ENCODE measurements at places on chromosomes 12 and 14.

DNA sequence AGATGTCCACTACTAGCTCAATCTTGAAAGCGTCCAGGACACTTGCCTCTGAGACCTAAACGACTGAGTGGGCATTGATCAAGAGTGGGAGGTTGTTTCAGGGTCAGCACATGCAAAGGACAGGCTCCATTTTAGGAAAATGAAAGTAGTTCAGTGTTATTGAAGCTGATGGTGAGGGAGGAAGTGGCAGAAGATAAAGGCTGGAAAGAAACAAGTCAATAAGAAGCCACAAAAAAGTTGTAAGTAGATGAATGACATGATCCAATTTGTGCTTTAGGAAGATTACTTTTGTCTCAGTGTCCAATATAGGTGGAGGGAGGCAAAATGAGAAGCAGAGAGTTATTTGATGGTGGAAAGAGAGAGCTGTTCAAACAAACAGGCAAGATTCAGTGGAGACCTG lies 22.0 kb downstream of the GPR65 start:
- DNase-seq, result peak; percentile 28

GRCh38 chr14:60777856-60778578 lies 43.5 kb downstream of the MNAT1 start:
- DNase-seq, result no peak

DNA sequence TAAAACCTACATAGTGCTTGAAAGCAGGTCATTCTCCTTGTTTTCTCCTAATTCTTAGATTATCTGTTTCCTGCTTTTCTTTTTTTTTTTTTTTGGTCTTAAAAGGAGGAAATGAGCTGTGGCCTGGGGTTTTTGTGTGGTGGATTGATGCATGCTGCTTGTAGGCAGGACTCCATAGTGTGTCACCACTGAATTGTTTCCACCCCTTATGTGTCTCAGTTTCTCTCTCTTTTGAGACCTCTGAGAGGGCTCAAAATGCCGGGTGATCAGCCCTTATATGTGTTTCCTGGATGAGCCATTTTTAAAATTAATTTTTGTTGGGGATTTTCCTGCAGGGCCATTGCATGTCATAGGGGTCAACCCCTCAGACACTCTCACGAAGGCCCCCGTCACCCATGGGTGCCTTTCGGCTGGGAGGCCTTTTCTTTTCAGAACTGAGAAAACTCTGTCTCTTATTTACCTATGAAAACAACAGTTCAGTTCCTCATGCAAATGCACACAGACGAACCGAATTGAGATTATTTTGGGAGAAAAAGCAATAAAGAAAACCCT lies 32.0 kb upstream of the LRRK2 start:
- DNase-seq, result peak; percentile 6

- no peak for DNase-seq
Measured at GRCh38 chr14:22089940-22090339, 416.3 kb upstream of the OR4E1 start.

DNA sequence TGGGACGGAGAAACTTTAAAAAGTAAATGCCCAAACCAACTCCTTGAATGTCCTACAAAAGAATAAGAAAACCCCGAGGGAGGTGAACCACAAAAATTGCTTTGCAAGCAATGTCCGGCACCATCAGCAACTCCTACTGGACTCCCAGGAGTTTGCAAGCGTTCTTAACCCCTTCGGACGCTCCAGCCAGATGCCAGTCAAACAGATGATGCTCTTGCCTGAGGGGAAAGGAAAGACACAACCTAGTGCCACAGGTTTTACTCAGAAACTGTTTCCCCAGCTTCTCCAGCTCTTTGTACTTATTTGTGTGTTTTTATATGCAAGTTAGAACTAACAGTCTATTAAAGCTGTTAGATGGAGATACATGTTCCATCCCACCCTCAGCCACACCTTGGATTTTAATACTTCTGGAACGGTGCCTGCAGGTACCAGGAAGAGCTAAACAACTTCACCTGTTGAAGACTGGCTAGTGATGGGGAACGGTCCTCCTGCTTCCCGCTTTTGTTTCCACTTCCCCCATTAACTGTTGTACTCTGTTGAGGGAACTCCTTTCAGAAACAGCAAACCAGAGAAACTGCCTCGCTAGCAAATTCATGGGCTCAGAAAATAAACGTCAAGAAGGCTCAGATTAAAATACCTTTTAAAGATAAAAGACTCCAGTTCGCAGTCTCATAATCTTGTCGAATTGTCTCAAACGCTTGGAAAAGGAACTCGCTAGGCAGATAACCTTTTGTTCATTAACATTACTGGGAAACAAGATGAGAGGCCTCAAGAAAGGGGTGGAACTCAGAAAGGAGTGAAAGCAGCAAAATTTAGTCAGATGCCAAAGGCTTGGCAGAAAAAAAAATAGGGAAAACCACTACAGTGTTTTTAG lies 1.1 kb upstream of the FERMT2 start:
- peak; percentile 3 for DNase-seq

Data from CD4-positive, alpha-beta T cell treated with Interleukin-12 subunit alpha and Interleukin-12 subunit beta, for 1 hour (primary cell).